ENCODE measurements at places on chromosomes 3 and 15.

DNA sequence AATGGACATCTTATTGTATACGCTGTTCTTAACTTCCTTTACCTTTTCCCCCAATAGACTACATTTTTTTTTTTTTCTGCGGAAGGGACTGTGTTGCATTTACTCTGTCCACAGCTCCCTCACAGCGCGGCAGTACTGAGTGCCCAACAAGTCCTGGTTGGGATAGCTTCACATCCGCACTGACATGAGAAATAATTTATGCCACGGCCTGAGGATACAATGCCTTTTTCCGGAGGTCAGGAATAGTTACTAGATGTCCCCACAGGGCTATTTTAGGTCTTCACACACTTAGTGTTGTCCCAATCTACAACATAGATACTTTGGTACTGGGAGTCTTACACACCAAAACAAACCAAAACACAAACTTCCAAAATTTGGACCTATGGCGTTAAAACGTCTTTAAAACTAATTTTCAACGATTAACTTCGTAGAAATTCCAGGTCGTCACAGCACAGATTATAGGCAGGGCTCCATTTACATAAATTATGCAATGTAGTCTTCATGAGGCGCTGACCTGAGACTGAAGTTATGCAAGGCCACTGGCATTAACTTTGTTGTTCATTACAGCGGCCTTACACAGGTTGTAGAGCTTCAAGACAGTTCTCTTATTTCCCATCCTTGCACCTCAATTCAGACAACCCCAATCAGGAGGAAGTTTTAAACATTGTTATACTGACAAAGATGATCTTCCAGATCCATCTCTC, 989 bp upstream of the PPIB start:
- no peak for DNase-seq

DNA sequence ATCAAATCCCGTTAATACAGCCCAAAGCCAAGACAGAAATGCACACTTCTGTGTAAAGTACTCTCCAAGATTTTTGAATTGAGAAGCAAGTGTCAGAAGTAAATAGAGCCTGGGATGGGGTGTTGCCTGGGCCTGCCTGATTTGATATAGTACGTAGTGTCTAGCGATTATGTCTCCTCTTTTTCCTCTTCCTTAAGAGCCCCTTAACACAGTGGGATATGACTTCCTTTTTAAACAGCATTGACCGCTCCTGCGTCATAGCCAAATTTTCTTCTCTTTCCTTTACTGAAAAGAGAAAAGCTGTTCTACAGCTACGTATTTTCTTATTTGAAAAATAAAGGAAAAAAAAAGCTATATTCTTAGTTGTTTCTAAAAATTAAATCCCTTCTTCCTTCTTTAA, 97.7 kb downstream of the PLCL2 start:
- DNase-seq: no peak

DNA sequence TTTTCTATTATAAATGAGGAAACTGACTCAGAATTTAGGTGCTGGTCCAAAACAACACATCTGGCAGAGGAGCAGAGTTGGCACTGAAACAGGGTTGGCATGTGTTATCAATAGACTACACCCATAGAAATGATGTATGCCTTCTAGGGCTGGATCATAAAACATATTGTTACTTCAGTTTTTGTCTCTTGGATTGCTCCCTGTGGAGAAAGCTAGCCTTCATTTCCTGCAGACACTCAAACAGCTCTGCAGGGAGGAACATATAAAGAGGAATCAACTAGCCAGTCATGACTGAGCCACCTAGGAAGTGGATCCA, 507 bp upstream of the MRPL3 start:
- no peak for DNase-seq

- DNase-seq: no peak
Observed at GRCh38 chr3:187966096-187966495, 187.9 kb upstream of the LPP start.

DNA sequence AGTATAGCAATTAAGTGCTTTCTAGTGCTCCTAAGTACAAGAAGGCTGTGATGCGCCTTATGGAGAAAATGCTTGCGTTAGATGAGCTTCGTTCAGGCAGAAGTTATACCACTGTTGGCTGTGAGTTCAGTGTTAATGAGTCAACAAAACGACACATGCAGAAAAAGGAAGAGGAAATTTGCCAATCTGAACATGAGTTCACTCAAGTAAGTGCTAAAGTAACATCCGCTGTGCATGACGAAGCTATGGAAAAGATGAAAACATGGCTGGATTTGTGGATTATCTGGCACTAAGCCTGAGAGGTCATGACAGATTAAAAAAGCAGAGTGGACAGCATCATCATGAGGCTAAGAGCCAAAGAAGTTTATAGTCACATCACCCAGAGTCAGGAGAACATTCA, 36.9 kb downstream of the SH3BP5 start:
- DNase-seq: no peak

GRCh38 chr3:143951351-143951971, 20.2 kb upstream of the DIPK2A start:
- no peak for DNase-seq

DNA sequence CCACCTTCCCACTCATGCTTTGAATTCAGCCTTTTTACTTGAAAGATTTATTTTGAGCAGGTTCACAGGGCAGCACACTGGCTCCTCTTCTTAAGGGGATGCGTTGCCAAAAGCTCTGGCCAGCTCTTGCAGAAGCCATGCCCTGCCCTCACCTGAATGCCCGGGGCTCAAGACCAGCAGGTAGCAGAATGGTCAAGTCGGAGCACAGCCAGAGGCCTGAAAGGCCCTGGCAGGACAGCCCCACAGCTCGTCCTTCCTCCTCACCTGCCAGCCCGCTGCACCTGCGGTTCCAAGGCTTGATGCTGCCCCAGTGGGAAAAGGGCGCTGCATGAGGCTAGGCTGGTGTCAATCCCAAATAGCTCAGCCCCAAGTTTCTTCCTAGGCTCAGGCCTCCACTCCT, 13.1 kb downstream of the CA12 start:
- DNase-seq: no peak

DNA sequence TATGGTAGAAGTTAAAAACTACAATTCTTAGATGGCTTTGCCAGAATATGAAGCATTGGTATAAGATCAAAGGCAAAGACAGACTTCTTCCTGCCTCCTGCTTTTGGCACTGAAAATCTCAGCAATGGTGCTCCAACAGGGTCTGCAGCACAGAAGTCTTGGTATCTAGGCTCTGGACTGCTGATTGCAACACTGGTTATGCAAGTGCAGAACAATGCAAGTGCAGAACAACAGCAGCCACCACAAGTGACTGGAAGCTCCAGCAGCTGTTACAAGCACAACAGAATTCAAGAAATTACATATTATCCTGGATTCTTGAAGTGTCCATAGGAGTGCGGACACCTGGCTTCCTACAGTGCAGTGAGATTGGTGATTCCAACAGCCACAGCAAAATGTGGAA, 33.7 kb downstream of the ZBTB20 start:
- no peak for DNase-seq

- no peak for DNase-seq
Observed at GRCh38 chr3:62662677-62663076, 212.5 kb downstream of the CADPS start.

Data from stimulated activated CD4-positive, alpha-beta T cell treated with anti-CD3 and anti-CD28 coated beads, Interleukin-1b, Interleukin-23, amount 100 ng/mL, for 1 hour (primary cell).